ENCODE measurements at places on chromosomes 4 and X.

DNA sequence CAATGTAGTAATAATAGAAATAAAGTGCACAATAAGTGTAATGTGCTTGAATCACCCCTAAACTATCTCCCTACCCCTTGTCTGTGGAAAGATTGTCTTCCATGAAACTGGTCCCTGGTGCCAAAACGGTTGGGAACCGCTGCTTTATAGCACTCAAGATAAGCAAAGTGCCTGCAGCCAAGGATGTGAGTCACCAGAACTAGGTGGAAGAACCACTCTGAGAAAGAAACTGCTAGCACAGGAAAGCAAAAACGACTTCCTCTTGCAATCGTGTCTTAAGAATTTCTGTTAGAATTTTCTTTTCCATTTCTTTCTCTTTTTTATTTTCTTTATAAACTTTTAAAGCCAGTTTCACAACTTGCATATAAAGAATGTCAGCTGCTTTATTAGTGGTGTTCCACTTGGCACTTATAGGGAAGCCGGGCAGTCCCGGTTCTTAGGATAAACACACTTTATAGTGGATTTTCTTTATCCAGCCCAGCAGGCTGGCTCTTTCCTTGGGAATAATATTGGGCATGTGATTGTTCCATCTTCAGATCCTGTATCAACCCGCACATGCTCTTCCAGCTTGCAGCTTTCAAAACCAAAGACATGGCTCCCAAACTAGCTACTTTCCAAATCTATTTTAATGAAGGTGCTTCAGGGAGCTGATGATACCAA, 32.3 kb upstream of the CXCL8 start:
- DNase-seq: no peak

GRCh38 chrX:120293015-120293414, 18.2 kb downstream of the TMEM255A start:
- DNase-seq: no peak

- peak; percentile 32 for DNase-seq
Observed at GRCh38 chr4:66097218-66097617, 426.9 kb upstream of the EPHA5 start.

DNA sequence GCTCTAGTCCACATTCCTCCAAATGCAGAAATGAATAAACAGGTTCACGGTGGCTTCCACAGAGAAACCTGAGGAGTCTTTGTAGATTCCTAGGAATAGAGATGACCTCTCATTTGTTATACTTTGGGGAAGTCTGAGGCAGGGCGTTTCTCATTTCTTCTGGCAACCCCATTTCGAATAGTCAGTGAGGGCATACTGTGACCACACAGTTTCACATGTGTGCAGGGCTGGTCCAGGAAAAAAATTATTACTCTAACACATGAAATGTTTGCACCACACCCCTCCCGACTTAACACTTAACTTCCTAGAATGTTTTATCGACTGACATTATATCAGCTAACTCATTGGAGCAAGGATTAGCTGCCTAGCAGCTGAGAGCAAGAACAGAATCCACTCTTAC, 12.0 kb downstream of the FRMD7 start:
- DNase-seq: no peak

DNA sequence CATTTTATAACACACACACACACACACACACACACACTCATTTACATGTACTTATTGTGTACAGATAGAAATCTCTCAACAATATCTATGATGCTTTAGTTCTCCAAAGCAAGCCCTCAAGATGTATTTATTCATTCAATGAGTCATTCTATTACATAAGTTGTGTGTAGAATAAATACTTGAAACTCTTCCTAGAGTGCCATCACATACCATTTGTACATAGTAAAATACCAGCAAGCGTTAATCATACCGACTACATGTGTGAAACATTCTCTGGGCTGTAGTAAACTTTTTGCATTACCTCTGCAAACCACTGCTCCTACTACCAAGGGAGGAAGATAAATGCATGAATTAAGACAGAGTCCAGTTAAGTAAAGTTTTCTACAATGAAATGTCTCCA, 70.9 kb downstream of the EPHA5 start:
- no peak for DNase-seq

- DNase-seq: no peak
Observed at GRCh38 chrX:41958861-41959260, 35.5 kb upstream of the CASK start.

- peak; percentile 69 for DNase-seq
Observed at GRCh38 chrX:137052643-137053235, 18.9 kb upstream of the GPR101 start.

GRCh38 chrX:68801737-68802290, 27.0 kb upstream of the EFNB1 start:
- no peak for DNase-seq

DNA sequence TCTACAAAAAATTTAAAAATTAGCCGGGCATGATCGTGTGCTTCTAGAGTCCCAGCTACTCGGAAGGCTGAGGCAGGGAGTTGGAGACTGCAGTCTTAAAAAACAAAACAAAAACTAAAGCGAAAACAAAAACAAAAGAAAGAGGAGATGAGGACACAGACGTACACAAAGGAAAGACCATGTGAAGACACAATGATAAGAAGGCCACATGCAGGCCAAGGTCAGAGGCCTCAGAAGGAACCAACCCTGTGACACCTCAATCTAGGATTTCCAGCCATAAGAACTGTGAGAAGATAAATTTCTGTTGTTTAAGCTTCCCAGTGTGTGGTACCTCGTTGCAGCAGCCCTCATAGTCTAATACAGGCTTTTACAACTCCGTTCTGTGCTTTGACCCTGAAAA, 177.0 kb upstream of the ATP6AP2 start:
- no peak for DNase-seq

DNA sequence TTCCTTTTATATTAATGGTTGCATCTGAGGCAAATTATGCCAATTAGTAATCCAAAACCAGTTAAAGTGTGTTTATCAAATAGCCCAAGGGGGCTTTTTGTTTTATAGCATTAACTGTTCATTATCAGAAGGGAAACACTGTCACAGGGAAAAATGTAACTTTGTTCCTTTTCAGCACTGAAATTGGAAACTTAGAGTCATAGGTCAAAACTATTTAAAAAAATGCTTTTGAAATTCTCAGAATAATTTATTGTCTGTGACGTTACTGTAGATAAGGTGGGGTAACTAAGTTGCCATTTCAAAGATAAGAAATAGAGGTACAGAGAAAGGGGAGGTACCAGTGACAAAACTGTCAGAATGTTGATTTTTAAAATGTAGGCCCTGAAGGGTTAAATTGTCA, 129.3 kb downstream of the AKAP4 start:
- peak; percentile 56 for DNase-seq

DNA sequence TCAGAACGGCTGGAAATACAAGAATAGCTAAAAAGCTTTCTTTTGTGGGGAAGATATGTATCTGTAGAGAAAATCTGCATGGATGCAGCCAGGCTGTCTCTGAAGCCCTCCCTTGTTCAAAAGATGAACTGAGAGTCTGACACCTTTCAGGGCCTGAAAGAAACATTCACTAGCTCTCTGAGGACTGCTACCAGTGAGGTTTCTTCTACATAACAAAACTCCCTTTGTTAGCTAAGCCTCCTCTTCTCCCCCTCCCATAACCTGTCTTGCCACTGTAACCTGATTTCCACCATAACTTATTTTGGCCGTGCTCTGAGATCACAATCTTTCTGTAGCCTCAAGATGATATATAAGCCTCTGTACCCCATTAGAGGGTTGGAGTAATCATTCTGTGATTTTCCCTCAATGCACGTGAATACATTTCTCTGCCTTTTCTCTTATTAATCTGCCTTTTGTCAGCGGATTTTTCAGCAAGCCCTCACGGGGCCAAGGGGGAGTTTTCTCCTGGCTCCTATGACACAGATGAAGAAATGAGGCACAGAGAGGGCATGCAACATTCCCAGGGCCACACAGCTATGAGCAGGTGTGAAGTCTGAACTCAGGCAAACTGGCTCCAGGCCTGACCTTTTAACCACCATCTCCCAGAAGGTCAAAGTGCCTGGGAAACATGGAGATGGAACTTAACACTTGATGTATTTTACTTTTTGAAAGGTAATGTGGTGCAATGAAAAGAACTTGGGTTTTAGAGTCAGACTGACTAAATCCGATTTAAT, 161.6 kb upstream of the PRDX4 start:
- no peak for DNase-seq
